ENCODE measurements at places on chromosomes 11 and 22.

GRCh38 chr11:87628026-87628580 is 547.1 kb downstream of the RAB38 start:
- no peak for DNase-seq

GRCh38 chr11:32081129-32081641 is 9.7 kb upstream of the RCN1 start:
- no peak for DNase-seq

DNA sequence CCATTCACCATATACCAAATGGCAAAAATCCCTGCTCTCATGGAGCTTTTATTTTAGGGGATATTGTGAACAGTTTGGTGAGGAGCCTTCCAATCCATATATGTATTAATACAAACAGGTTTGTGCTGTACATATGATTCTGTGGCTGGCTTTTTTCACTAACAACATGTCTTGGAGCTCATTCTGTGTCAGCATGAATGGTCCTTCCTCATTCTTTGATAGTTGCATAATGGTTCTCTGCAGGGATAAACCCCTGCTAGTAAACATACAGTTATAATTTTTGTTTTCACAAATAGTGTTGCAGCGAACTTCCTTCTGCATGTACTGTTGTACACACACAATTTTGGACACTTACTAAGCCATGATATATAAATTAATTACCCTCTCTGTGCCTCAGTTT is 8.3 kb downstream of the PRR5L start:
- no peak for DNase-seq

- no peak for DNase-seq
Measured at GRCh38 chr22:35505399-35506258, 35.0 kb upstream of the RASD2 start.

DNA sequence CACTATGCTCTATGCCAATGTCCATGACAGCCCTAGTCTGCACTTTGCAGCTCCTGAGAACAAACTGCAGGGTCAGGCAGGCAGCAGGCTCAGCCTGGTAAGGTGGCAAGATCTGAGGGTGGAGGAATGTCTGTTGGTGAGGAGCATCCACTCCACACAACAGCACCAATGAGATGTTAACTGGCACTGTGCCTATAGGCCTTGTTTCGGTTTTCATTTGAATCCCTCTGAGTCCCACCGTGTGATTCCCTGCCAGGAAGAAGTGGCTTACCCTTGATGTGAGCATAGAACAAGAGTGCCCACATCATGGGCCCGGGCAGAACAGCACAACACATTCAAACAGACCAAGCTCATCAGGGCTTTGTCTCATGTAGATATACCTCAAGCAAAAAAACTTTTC is 44.1 kb upstream of the CHRM4 start:
- no peak for DNase-seq

- DNase-seq, result no peak
Measured at GRCh38 chr11:70381872-70382861, 16.2 kb upstream of the CTTN start.

- DNase-seq, result peak; percentile 71
Measured at GRCh38 chr11:122202951-122203456, 87.0 kb upstream of the BLID start.
